Hematopoietic multipotent progenitor cell treated with erythropoietin and hydrocortisone succinate and interleukin-3 and kit ligand, for 6 days (in vitro differentiated cells): ENCODE measurements at places on chromosomes 2 and 18.

- no peak for DNase-seq
Observed at GRCh38 chr2:13542642-13543041, 825.9 kb downstream of the TRIB2 start.

DNA sequence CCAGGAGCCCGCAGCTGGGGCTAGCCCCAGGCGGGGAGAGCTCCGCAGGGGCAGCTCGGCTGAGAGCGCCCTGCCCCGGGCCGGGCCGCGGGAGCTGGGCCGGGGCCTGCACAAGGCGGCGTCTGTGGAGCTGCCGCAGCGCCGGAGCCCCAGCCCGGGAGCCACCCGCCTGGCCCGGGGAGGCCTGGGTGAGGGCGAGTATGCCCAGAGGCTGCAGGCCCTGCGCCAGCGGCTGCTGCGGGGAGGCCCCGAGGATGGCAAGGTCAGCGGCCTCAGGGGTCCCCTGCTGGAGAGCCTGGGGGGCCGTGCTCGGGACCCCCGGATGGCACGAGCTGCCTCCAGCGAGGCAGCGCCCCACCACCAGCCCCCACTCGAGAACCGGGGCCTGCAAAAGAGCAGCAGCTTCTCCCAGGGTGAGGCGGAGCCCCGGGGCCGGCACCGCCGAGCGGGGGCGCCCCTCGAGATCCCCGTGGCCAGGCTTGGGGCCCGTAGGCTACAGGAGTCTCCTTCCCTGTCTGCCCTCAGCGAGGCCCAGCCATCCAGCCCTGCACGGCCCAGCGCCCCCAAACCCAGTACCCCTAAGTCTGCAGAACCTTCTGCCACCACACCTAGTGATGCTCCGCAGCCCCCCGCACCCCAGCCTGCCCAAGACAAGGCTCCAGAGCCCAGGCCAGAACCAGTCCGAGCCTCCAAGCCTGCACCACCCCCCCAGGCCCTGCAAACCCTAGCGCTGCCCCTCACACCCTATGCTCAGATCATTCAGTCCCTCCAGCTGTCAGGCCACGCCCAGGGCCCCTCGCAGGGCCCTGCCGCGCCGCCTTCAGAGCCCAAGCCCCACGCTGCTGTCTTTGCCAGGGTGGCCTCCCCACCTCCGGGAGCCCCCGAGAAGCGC, 15.0 kb upstream of the GMPPA start:
- no peak for DNase-seq

DNA sequence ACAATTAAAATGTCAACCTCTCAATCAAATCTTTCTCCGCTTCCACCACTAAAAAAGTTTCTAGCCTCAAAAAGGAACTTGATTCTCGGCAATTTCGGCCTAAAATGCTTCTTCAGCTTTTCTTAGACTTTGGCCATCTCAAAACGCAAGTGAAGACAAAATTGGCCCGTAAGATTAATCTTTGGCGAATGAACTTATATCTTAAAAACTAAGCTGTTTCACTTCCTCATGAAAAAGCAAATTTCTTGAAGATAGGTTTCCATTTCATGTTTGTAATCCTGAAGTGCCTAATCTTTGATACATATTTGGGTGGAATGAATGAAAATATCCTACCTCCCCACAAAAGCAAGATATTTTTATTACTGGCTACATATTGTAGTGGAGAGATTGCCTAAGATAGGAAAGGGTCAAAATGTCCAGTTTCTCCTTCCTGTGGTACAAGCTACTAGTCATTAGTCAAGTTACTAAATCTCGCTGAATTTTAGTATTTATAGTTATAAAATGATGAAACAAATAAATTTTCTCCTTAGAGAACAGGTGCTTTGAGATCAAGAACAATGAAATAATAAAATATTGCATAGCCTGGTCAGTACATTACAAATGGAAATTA, 85.4 kb upstream of the ZEB2 start:
- DNase-seq: no peak

DNA sequence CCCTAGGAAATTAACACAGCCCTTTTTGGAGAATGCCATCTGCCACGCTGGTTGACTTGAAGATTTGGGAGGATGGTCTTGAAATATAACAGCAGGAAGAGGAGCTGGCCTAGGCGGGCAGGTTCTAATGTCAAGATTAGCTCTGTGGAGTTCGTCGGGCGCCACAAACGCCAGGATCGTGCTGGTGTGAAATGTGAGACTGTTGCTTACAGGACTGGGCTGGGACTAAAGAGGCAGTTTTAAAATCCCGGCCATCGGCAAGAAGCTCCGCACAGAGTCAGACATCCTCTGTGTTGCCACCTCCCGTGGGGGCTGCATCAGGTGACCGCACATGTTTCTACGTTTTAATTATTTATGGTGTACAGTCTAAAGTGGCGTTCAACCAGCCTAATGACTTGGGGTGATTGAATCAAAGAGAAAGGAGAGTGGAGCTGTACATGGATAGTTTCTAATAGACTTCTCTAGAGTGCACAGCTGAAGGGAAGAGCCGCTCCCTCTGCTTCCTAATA, 99.4 kb upstream of the BCL11A start:
- no peak for DNase-seq

- no peak for DNase-seq
Observed at GRCh38 chr2:223886726-223887125, 49.3 kb upstream of the AP1S3 start.

GRCh38 chr2:6645004-6645403, 220.7 kb downstream of the CMPK2 start:
- no peak for DNase-seq

DNA sequence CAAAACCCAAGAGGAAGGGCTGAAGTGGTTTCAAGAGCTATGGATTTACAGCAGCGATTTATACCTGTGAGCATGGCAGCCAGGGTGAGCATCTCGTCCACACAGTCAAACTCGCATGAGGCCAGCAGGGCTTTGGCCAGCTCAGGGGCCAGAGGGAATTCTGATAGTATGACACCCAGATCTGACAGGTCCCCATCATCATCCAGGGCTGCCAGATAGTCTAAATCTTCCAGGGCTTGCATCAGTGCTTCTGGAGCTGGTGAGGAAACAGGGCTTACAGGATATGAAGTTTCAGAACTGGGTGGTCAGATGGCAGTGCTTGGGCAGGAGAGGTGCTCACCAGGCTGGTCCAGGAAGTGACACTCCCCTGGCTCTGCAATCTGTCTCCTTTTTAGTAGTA, 3.5 kb downstream of the DQX1 start:
- DNase-seq: no peak

- DNase-seq: no peak
Observed at GRCh38 chr18:70279470-70279869, 9.4 kb upstream of the SOCS6 start.

DNA sequence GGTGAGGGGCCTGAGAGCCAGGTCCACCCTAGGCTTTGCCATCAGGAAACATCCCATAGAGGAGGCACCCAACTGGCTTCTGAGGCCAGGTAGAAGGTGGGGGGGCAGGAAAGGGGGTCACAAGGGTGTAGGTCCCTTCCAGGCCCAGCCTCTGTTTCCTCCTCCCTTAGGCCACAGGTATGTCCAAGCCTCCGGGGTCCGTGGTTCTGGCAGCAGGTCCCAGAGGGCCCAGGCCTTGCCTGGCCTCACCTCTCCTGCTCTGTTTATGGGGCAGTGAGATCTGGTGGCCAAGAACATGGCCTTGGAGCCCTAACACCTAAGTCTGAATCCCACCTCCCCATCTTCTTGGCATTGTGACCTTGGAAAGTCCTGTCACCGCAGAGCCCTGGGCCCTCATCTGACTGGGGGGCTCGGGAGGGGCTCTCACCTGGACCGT, 21.6 kb upstream of the GPR17 start:
- no peak for DNase-seq
